ENCODE measurements at places on chromosomes 7 and 10. TPM values are rescaled to one million over a fixed set of nuclear protein-coding genes. Genes with fewer than 3 reads are reported as not detected.

Gene TMEM72
- polyA plus RNA-seq: 78.0 TPM

Gene CUBN
- polyA plus RNA-seq: 100 TPM

Gene GNGT1
- polyA plus RNA-seq: 0.18 TPM

Gene SFXN4
- polyA plus RNA-seq: 30.4 TPM

Gene PRKG1
- polyA plus RNA-seq: 12.6 TPM

Gene FAM185A
- polyA plus RNA-seq: 13.2 TPM

Gene GLI3
- polyA plus RNA-seq: 14.2 TPM

Gene COL26A1
- polyA plus RNA-seq: 36.3 TPM

Gene MLXIPL
- 3.0 TPM for polyA plus RNA-seq

Gene WNT2
- 0.45 TPM for polyA plus RNA-seq

Gene TASOR2
- 32.4 TPM for polyA plus RNA-seq

Gene C10orf62
- polyA plus RNA-seq: 0.29 TPM

Gene OPN4
- polyA plus RNA-seq: not detected

Gene POLD2
- 130 TPM for polyA plus RNA-seq

Gene ALOX5
- polyA plus RNA-seq: 2.3 TPM

Gene ICA1
- 44.2 TPM for polyA plus RNA-seq

Gene MSS51
- 1.2 TPM for polyA plus RNA-seq

Gene PLCE1
- polyA plus RNA-seq: 30.0 TPM

Gene ASCC1
- polyA plus RNA-seq: 34.8 TPM

Gene PON1
- 0.62 TPM for polyA plus RNA-seq

Gene NXPH1
- polyA plus RNA-seq: 0.14 TPM

Gene HOXA11
- polyA plus RNA-seq: 44.4 TPM

Gene LBX1
- 0.06 TPM for polyA plus RNA-seq

Gene SUN3
- polyA plus RNA-seq: 0.38 TPM

Gene NPTX2
- 6.0 TPM for polyA plus RNA-seq

Gene CALN1
- polyA plus RNA-seq: 0.61 TPM

Gene TRIM73
- polyA plus RNA-seq: 6.1 TPM

Gene MYO1G
- 0.99 TPM for polyA plus RNA-seq

Gene CC2D2B
- 1.1 TPM for polyA plus RNA-seq

Gene OGDHL
- 44.9 TPM for polyA plus RNA-seq

Gene AEBP1
- 80.5 TPM for polyA plus RNA-seq

Gene KAT6B
- polyA plus RNA-seq: 53.7 TPM

Gene SRGN
- 14.7 TPM for polyA plus RNA-seq

Gene ASL
- 28.3 TPM for polyA plus RNA-seq

Gene STEAP1
- polyA plus RNA-seq: 15.3 TPM

Gene CXCL12
- 385 TPM for polyA plus RNA-seq

Gene AZGP1
- polyA plus RNA-seq: 52.2 TPM

Gene RELN
- polyA plus RNA-seq: 9.7 TPM

Gene UNC5B
- polyA plus RNA-seq: 57.8 TPM

Gene ERV3-1
- polyA plus RNA-seq: 59.3 TPM

Gene MMP21
- 0.39 TPM for polyA plus RNA-seq

Gene TAS2R41
- not detected for polyA plus RNA-seq

Gene PLEKHA1
- 123 TPM for polyA plus RNA-seq

Gene PHTF2
- polyA plus RNA-seq: 32.3 TPM

Gene SNCG
- 29.7 TPM for polyA plus RNA-seq

Gene OR6B1
- polyA plus RNA-seq: not detected

Gene PMPCB
- 118 TPM for polyA plus RNA-seq

Measured in left renal cortex interstitium (tissue), 4 donors.